Activated CD4-positive, alpha-beta T cell treated with anti-CD3 and anti-CD28 coated beads, Interleukin-2, amount 50 U/mL, for 48 hours (primary cell): ENCODE measurements at places on chromosomes 7 and 10.

- DNase-seq = no peak
These were observed 42.0 kb upstream of the BRAF start for GRCh38 chr7:140966561-140967233.

GRCh38 chr7:2157473-2158279 lies 75.1 kb downstream of the MAD1L1 start:
- no peak for DNase-seq

DNA sequence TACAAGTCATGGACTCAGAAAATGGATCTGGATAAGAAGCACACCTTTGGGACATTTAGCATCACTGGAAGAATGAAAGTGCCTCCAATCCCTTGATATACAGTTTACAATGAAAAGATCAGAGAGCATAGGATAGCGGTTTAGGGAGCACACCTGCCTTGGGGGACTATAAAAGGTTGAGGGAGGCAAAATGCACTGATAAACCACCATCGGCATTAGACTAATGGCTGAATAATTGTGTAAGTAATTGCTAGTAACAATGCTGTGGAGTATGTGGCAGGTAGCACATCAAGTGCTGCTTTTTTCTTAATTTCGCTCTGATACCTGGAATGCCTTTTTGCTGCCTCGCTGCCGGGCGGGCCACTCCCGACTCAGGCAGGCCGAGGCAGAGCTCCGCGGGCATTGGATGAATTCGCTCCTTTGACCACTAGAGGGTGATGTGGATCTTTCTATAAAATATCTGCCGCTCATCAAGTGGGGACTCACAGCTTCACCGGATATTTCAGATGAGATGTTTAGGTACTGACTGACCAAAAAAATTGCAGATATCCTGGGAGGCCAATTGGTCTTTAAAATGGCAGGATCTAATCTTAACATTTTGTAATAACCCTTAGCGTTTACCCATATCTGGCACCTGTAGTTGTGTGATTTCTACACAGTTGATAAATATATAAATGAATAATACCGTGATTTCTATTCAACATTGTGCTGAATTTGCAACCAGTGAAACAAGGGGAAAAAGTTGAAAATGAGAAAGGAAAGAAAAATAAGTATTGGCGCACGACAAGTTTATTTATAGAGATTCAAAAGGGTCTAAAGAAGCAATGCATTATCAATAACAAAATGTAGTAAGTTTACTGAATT lies 116.8 kb upstream of the PRSS1 start:
- DNase-seq = peak; percentile 56

DNA sequence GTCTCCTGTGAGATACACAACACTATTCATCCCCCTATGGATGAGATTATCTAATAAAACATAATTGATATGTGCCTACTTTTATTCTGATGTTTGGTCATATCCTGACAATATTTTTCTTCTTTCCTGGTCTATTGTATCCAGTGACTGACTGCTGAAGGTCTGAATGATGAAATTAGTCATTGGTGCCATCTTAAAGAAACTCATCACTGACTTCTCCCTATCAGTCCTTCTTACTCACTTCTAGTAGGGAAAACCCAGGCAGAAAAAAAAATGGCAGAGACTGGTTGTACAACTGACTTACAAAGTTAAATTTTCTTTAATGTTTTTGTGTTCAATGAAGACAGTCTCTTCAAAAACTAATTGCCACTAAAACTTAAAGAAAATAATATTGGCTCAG lies 377.4 kb downstream of the HTR7 start:
- no peak for DNase-seq

DNA sequence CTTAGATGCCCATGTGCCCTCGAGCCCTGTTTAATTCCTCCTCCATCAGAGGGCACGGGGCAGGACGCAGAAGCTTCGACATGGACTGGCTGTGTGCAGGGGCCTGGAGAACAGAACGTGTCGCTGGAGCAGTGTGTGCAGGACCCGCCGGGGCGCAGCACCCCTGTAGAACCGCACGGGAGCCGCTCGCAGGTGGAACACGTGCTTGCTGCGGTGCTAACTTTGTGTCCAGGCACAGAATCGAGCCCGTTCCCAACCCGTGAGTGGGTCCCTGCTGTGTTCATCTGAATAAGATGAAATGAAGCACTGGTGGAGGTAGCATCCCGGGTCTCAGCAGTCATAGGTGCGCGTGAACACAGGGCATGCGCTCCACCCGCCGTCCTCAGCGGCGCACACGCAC lies 116.9 kb downstream of the WDR37 start:
- no peak for DNase-seq

DNA sequence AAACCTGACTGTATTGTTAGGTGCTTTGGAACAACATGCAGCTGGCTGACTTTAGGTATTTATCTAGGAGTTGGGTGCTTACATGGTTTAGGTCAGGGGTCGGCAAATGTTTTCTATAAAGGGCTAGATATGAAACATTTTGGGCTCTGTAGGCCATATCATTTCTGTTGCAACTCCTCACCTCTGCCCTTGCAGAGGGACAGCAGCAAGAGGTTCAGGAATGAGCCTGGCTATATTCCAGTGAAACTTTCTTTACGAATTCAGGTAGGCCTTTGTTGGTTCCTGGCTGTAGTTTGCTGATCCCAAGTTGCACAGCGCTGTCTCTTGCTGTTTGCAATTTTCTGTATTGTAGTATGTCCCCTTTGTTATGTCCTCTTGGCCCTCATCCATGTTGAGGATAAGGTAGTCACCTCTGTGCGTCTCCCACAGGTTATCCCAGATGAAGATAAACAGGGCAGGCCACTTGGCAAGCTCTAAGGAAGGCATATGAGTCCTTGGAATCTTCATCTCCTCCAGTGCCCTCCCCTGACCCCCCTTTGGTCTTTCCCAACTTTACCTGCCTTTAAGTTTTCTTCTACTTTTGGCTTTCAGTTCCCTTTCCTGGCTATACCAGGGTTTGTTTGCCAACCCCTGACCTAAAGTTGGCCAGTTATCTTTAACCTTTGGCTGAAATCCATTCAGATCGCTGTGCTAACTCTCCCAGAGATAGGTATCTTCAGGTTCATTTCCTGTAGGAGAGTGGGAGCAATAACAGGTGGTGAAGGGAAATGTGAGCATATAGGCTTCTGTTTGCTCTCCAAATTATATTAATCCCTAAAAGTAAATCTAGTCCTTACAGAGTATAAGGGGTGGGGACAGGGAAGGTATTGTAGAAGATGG lies 36.1 kb downstream of the SGPL1 start:
- DNase-seq = no peak

DNA sequence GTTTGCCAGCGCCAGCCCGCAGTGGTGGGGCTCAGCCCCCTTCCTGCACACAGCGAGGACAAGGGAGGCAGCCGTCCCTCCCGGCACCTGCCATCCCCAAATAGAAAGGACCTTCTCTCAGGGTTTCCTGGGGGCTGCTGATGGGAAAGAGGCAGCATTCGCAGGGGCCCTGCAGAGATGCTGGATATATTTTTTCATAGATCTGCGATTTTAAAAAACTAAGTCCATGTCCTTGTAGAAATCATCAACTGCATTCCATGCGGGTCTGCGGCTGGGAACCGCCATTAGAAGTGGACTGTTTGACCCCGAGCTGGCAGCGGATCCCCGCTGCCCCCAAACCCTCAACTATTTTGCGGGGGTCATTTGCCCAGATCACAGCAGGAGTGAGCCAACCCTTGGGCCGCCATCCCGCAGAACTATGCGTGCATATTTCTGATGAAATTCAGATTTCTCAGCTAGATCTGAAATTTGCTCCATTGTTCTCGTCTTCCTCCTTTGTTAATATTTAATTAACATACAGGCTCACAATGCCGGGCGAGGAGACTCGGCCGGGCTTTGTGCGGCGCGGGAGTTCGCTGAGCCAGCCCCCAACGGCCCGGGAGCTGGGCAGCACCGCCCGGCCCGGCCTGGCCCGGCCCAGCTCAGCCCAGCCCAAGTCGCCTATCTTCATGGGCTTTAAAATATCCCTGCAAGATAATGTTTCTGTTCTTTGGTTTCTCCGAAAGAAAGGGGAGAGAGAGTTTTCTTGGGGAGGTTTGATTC lies 2.0 kb downstream of the EN2 start:
- DNase-seq = no peak

GRCh38 chr7:65809982-65810288 lies 62.9 kb upstream of the VKORC1L1 start:
- no peak for DNase-seq

GRCh38 chr7:102463841-102464576 lies 654 bp downstream of the ALKBH4 start:
- peak; percentile 20 for DNase-seq

DNA sequence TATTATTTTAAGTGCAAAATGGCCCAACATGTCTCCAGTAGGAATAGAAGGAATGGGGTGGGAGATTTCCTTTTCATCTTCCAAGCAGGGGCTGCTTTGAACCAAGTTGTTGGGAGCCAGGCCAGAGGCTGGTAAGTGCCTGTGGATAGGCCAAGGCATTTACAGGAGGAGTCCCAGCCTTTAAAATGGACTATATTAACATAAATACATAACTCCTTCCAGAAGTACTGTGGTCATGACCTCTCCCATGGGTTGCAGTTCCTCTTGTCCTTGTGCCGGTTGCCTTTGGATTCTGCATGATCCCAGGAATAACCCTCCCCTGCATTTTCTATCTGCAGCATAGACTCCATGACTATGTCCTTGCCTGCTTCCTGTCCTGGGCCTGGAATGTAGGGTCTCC lies 95.8 kb downstream of the SEC23IP start:
- DNase-seq = no peak

DNA sequence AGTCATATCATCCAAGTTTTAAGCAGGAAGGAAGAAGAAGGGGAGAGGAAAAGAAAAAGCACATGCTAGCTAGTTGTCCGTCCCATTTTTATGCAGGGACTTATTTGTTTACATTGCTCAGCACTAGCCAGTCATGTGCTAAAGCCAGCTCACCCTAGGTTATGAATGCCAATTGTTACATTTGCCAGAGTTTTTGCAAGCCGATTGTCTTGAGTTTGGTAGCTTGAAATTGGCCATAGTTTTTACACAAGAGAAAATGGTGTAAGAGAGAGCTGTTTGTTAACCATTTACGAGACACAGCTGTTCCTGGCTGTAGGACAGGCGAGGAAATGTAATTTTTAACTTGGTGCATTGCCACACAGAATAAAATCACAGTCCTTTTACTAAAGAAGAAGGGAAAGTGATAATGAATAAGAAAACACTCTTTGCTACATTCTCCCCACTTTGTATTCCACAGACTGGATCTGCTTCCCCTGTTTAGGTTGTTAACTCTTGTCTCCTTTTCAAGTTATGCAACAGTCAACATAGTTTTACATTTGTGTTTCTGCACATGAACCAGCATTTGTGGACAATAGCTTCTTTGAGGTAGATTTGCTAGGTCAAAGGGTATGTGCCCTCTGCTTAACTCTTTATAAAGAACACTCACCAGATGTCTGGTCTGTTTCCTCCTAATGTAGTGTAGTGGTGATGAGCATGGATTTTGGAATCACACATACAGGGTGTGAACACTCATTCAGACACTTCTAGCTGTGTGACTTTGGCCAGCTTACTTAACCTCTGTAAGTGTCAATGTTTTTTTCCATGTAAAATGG lies 357.2 kb downstream of the LRMDA start:
- DNase-seq = no peak

- no peak for DNase-seq
These were observed 33.2 kb downstream of the WBP1L start for GRCh38 chr10:102776779-102777456.

- no peak for DNase-seq
These were observed 166.8 kb downstream of the SORCS1 start for GRCh38 chr10:106997721-106998120.

DNA sequence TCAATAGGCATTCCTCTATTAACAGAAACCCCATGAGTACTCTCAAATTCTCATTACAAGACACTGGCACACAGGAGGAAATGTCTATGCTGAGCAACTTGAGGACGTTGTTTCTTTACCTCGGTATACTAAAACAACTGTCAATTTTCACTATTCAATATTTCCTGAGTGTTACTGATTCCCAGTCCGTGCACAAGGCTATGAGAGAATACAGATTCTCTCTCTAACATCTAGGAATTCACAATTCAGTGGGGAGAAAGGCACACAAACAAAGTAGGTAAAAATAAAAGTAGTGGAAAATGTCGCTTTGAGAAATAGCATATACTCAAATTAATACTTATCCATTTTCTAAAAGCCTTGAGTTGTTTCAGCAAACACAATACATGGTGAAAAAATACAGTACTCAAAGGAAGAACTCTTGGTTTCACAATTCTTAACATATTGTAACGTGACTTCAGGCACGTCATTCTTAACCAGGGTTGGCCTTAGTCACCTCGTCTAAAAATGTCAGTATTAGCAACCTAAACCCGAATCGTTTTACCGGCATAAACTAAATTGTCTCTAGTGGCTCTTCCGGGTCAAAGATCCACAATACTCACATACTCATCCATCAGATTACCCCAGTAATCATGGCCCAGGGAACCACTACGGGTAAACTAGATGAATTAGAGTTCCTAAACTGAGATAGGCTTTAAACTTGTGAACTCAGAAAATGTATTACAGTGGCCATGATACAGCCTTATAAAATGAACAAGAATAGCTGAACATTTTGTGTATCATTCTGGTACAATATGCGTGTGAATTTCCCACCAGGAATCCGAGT lies 1.5 kb downstream of the IPMK start:
- peak; percentile 14 for DNase-seq

- DNase-seq = no peak
These were observed 11.1 kb upstream of the ENO4 start for GRCh38 chr10:116838143-116838725.

DNA sequence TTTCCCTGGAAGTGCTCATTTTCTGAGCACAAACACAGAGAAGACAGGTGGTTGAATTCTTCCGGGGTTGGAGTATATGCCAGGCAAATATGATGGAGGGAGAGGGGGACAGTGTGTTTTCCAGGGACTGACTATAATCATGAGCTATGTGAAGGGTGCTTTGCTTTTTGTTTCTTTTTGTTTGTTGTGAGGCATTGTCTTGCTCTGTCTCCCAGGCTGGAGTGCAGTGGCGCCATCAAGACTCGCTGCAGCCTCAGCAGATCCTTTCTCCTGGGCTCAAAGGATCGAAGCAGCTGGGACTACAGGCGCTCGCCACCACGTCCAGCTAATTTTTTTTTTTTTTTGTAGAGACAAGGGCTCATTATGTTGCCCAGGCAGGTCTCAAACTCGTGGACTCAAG lies 47.3 kb upstream of the CPN1 start:
- no peak for DNase-seq

DNA sequence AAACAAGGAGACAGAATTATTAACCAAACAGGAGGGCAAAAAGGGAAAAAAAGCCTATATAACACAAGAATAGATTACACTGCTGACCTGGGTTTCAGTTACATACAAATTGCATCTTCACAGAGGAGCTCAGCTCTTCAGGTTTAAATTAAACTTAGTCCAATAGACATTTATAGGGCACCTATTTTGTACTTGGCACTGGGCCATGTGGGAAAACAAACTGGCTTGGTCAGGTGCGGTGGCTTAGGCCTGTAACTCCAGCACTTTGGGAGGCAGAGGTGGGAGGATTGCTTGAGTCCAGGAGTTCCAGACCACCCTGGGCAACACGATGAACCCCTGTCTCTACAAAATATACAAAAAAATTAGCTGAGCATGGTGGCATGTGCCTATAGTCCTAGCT lies 62.3 kb upstream of the CCDC6 start:
- no peak for DNase-seq
